Activated naive CD4-positive, alpha-beta T cell treated with Interleukin-2 at 50 U/mL for 16 hours (primary cell): ENCODE measurements at places on chromosomes 12 and 14.

DNA sequence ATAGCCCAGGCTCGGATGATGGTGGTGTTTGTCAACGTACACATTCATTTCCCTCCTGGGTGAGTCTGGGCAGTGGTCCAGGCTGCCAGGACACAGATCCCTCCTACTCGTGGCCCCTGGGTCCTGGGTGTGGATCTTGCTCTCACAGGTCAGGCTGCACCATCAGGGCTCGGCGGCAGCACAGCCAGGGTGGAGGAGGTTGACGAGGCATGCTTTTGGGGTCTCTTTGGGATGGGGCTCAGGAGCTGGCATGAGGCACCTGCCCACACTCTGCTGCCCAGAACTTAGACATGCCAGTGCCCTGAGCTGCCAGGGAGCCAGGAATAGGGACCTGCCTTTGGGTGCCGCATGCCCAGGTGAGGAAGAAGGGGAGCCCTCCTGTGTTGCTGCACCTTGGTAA lies 9.7 kb downstream of the TMEM121 start:
- DNase-seq: no peak

GRCh38 chr12:3230758-3231375 lies 153.7 kb downstream of the TSPAN9 start:
- DNase-seq: no peak

- no peak for DNase-seq
Observed at GRCh38 chr12:80937391-80938238, at the start of gene LIN7A. Gene LIN7A, minus strand, starts transcription at chr12:80937934. Its CDS starts 212 bp downstream, at chr12:80937722.

- no peak for DNase-seq
Observed at GRCh38 chr14:78154827-78155226, 15.3 kb upstream of the NRXN3 start.

- no peak for DNase-seq
Observed at GRCh38 chr12:12818701-12819100, 5.6 kb downstream of the DDX47 start.

- DNase-seq: no peak
Observed at GRCh38 chr12:20339060-20339459, 29.3 kb upstream of the PDE3A start.

DNA sequence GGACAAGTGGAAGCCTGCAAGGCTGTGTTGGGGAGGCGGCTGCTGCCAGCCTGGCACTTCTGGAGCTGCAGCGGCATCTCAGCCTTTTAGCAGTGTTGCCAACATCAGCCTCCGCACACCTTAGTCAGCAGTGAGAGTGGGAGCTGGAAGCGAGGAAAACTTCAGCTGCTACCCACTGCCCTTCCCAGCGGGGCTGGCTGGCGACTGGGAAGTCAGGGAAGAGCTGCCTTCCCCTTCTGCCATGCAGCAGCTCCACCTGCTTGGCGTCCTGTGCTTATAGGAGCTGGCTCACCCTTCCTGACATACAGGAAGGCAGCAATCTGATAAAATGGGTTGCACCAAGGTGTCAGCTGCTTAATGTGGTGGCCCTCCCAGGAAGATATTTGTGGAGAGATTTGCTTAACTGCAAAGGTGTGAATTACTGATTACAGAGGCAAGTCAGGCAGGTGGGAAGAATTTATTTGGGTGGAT lies 15.4 kb upstream of the PLEKHG3 start:
- no peak for DNase-seq

GRCh38 chr12:54136844-54137580 lies 51.8 kb downstream of the SMUG1 start:
- DNase-seq: no peak

DNA sequence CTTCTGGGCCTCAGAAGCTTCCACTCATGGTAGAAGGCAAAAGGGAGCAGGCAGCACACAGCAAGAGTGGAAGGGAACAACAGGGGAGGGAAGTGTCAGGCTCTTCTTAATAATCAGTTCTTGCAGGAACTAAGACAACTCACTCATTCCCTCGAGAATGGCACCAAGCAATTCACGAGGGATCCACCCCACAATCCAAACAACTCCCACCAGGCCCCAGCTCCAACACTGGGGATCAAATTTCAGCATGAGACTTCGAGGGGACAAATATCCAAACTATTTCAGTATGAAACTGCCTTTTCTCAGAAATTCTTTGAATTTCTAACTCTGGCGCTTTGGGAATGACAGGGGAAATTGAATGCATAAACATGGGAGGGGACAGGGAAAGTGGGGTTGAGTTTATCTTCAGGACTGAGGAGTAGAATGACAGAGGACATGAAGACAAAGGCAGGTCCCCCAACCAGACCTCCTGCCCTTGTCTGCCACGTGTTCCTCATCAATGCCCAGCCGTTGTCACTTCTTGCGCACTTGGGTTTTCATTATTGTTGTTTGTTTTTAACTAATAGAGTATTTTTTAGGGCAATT lies 24.6 kb upstream of the APOF start:
- DNase-seq: no peak

DNA sequence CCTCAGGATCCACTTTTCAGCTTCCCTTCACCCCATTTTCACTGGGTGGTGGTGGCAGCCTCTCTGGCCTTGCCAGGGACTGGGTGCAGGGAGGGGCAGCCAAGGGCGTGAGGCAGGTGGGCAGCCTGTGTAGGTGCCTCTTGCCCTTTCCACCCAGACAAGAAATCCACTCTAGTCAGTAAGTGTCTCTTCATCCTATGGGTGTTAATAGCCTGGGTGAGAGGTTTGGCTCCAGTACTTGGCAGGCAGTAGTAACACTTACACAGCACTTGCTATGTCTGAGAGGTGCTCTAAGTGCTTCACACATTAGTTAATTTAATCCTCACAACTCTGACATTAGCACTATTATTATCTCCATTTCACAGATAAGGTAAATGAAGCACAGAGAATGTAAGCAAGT lies 171.9 kb downstream of the EMP1 start:
- no peak for DNase-seq

DNA sequence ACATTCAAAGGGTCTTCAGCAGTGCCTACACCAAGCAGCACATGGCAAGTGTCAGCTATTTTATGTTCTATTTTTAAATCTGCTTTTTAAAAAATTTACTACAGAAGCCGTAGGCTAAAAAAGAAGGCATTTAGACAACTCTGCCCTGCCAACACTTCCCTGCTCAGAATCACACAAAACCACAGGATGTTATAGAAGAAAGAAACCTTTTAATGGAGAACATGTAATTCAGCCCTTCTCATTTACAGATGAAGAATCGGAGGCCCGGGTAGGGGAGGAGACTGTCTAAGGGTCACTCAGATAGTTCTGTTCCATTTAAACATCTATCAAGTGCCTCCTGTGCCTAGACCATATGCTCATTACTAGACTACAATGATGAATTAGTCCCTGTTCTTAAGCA lies 171.8 kb upstream of the NTF3 start:
- DNase-seq: no peak

DNA sequence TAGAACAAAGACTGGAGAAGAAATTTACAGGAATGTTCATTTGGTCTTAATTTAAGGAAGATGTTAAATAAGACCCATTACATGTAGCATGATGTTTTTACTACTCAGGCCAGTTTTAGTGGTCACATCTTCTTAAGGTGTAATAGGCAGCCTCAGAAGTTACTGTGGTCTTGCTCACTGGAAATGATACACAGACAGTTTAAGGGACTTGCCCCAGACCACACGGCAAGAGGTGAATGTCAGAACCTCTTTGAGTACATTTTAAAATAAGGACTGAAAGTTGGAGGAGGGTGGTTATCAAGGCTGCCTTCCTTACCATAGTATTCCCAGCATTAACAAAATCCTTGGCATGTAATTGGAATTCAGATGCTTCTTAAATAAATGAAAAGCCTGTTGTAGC lies 37.9 kb downstream of the LRRK2 start:
- DNase-seq: no peak

DNA sequence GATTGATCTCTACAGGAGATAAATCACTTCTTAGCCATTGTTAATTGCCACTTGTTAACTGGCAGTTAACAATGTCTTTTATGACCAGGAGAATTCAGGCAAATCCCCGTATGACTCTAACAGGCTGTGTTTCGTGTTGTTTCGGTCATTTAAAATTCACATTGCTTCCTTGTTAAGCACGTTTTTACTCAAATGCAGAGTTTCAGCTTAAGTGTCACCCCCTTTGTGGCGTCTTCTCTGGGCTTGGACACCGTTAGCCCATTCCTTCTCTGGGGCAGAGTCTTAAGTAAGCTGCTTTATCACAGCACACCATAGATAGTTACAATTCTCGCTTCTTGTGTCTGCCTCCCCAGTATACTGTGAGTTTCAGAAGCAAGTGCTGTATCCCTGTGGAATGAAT lies 205.4 kb downstream of the EPS8 start:
- no peak for DNase-seq

DNA sequence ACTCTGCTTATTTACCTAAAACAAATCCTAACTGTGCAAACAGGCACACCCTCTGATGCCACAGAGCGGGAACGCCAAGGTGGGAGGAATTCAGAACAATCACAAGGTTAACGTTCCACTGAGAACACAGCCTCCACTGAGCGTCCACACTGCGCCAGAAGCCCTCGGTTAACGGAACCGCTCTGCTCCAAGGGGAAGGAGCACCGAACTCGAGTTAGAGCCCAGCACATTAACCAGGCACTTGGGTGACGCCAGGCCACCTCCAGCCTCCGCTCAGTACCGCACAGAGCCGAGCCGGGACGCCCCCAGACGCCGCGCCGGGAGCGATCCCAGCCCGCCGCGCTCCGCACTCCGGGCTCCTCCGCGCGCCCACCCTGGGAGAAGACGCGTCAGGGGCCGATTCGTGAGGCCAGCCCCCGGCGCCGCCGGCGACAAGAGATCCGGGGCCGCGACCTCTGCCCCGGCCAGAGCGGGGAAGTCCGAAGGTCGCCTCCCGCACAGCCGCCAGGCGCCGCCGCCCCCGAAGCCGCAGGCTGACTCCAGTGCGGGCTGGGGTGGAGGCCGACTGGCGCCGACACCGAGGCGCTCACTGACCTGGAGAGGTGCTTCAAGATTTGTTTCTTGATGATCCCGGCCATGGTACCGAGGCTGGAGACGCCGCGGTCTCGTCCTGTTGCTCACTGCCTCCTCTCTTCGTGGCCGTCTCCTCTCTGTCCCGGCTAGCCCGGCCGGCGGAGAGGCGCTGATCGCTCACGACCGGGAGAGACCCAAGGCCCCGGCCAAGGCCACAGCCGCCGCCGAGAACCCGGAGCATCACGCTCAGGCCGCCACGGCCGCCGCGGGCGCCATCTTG lies 450 bp downstream of the BLTP3B start:
- DNase-seq: peak; percentile 48

GRCh38 chr14:104715416-104715815 lies 8.6 kb upstream of the ADSS1 start:
- DNase-seq: no peak

- no peak for DNase-seq
Observed at GRCh38 chr12:31752450-31752849, 23.6 kb upstream of the AMN1 start.

DNA sequence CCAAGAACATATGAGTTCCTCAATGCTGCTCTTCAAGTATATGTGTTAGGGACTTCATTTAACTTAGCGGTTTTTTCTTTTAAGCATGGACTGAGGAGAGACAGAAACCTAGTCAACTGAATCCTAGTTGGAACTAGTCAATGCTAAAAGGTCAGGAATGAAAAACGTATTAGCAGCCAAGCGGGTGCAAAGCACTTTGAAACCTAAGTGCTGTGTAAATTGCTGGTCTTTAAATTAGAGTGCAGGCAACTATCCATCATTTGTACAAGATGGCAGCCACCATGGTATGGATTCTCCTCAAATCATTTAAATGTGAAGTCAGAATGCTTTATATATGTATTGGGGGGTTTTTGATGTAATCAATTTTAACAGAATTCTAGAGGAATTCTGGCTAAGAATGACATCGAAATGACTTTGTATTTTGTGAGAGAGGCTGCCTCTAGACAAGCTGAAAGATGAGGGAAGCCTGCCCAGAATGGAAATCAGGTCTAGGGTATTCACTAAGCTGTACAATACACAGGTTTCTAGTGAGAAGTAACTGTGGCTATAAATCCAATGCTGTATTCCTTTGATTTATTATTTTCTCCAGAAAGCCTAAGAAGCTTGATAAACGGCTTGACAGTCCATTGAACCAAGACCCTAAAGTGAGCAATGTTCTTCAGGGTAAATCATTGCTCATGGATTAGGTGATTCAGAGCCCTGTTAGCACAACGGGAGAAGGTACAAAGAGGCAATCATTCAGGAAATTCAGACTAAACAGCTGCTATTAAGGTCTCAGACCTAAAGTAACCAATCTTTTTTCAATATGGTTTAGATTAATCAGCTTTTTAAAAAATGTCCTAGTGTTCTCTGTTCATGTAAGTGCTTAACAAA lies 198.8 kb downstream of the ANO2 start:
- no peak for DNase-seq

GRCh38 chr12:53952871-53953734 lies 1.6 kb upstream of the HOXC12 start:
- no peak for DNase-seq

GRCh38 chr12:96371138-96371789 lies 29.0 kb downstream of the CDK17 start:
- no peak for DNase-seq

DNA sequence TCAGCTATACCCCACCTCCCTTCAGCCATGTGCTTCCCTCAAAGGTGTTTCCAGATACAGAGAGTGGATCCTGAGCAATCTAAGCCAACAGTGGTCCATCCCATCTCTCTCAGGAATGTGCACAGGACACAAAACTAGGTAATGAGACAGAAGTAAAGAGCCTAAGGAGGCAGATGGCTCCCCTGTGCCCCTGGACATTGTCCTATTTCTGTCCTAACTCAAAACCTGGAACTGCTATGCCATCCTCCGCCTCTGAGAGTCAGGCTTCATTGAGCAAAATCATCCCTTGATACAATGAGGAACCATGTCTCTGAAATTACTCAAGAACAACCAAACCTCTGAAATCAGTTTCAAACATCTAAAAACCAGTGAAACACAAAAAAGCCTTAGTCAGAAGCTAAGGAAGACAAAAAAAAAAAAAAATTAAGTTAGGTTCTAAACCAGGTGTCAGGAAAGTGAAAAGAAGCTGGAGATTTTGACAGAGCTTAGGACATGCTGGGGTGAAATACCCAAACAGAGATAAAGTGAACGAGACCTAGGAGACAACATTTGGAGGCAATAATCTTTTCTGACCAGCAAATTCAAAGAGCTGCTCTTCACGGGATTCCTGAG lies 200.3 kb upstream of the PLEKHG7 start:
- peak; percentile 19 for DNase-seq

- no peak for DNase-seq
Observed at GRCh38 chr12:4490973-4491372, 45.4 kb upstream of the FGF6 start.

- DNase-seq: no peak
Observed at GRCh38 chr12:88579601-88580050, 645 bp downstream of the KITLG start.
